ENCODE measurements at places on chromosomes 6 and 20.

DNA sequence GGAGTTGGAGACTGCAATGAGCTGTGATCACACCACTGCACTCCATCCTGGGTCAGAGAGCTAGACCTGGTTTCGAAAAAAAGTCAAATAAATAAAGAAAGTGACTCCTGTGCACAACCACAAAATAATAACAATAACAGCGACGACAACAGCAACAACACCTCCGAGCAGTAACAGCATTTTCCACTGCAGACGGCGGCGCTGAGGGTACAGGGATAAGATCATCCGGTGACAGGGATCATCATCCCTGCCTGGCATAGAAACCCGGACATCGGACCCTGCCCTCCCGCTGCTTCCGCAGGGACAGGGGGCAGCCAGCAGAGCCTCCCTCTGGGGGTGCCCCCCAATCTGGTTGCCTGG is 11.5 kb downstream of the SRXN1 start:
- no peak for DNase-seq

DNA sequence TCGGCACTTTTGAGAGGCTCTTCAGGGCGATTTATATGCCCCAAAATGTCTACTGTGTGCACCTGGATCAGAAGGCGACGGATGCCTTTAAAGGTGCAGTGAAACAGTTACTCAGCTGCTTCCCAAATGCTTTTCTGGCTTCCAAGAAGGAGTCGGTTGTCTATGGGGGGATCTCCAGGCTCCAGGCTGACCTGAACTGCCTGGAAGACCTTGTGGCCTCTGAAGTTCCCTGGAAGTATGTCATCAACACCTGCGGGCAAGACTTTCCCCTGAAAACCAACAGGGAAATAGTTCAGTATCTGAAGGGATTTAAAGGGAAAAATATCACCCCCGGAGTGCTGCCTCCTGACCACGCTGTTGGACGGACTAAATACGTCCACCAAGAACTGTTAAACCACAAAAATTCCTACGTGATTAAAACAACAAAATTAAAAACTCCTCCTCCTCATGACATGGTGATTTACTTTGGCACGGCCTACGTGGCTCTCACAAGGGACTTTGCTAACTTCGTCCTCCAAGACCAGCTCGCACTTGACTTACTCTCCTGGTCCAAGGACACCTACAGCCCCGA is 8.2 kb downstream of the GCNT2 start:
- no peak for DNase-seq

GRCh38 chr6:84908304-84908904 is 144.0 kb upstream of the TBX18 start:
- DNase-seq = no peak

DNA sequence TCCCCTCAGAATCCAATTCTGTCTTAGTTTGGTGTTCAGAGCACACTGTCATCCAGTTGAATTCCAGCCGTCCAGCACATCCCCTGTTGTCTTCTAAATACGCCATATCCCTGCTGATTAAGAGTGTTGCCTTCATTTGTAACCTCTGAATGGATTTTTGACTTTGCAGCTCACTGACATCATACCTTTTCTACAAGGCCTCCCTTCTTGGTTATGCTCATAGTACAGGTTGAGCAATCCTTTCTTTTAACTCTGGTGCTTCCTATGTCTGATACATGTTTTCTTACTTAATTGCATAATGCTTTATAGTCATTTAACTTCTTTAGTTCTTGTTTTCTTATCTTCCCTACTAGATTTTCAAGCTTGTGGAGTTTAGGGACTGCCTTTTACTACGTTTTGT is 36.4 kb downstream of the XRN2 start:
- no peak for DNase-seq

DNA sequence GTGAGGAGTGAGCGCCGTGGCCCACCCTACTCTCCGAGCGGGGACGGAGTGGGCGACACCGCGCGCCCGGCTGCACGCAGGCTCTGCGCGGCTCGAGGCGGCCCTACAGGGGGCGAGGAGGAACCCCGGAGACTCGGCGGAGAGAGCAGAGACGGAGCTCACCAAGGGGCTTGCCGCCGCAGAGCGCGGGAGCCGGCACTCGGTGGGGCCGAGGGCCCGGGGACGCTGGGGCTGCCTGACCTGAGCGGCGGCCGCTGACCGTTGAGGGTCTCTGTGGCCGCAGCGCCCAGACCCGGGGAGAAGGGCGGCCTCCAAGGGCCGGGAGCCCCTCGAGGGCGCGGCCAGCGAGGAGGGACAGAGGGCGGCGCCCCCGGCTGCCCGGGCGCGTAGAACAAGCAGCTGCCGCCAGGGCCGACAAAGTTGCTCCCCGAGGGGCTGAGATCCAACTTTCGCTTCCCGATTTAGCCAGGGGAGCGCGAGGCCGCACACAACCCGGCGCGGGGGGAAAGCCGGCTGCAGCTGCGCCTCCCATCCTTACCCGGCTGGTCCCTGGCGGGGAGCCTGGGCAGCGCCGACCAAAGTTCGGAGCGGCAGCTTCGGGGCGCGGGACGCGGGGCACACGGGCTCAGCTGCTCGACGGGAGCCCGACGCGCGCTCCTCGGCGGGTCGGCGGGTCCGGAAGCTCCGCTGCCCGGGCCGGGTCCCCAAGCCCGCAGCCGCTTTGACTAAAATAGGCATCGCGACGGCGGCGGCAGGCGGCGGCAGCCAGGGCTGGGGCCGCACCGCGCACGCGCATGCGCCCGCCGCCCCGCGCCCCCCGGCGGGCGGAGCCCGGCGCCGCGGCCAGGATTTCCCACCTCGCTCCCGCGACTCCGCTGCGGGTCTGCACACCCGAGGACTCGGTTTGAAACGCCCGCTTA is 43.1 kb downstream of the POPDC3 start:
- DNase-seq = no peak
